ENCODE measurements at places on chromosomes 6 and 20.
A peak's percentile ranks its signal among the peaks of the same experiment; 100 is the strongest.

- DNase-seq: no peak
Observed at GRCh38 chr6:55937261-55937947, 62.0 kb upstream of the BMP5 start.

GRCh38 chr6:150116200-150116800 is 26.5 kb upstream of the PPP1R14C start:
- DNase-seq: no peak

GRCh38 chr6:33433544-33434191 is 13.8 kb downstream of the SYNGAP1 start:
- peak; percentile 38 for DNase-seq

GRCh38 chr6:144585217-144585814 is 300.2 kb downstream of the UTRN start:
- DNase-seq: peak; percentile 73

DNA sequence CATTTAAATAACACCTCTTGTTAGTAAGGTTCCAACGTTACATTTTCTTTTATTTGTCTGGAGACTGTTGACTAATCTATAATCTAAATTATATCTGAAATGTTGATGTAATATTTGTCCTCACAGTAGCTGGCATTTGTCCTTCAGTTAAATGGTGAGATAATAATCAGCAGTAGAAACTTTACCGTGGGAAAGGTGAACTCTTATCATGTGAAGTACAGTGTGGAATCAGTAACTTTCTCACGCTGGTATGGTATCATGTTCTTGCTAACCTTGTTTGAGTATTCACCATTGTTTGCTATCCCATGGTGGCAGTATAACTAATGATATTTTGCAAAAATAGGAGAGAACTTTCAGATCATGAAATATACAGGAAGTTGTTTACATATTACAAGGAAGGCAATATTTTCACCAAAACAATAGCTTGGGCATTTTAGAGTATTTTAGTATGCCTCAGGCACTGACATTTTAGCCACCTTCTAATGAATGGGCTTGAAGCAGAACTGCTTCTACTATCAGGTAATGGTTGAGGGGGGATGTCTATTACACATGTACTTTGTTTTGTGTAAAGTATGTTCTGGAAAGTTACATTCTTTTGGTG is 4.8 kb downstream of the GMNN start:
- no peak for DNase-seq

GRCh38 chr20:34863421-34863965 is 9.2 kb downstream of the GGT7 start:
- no peak for DNase-seq

DNA sequence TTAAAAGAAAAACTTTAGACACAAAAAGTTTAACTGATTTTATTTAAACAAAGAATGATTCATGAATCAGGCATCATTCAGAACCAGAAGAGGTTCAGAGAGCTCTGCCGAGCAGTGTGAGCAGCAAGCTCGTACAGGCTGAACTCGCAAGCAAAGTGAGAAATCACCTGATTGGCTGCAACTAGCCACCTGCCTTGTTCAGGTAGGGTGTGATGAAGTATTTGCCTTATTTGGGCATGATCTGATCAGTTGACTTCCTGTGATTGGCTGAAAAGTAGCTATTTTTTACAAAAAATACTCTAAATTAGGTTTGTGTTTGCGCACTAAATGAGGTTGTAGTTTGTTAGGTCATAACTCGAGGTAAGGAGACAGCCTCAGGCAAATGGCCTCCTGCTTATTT is 80.7 kb downstream of the HIVEP1 start:
- no peak for DNase-seq

DNA sequence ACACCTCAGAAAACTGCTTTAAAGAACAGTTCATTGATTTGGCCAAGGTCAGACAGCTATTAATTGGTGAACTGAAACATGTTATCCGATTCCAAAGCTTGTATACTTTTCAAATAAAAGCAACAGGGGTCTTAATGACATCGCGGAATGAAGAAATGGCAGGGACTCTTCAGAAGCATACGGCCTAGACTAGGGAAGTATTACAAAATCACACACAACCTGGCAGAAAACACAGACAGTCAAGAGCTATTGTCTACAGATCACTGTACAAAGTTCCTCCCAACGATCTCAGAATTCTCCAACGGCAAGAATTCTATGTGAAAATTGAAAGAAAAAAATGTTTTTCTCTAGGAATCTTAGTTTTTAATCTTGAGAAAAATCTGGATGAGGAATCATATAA is 105.5 kb downstream of the PTPRK start:
- DNase-seq: no peak

GRCh38 chr20:1309439-1309847 is 19.5 kb downstream of the SDCBP2 start:
- no peak for DNase-seq

GRCh38 chr6:124434421-124434820 is 527.8 kb upstream of the RNF217 start:
- DNase-seq: peak; percentile 29

GRCh38 chr6:144033816-144034735 is 26.0 kb upstream of the PLAGL1 start:
- peak; percentile 66 for DNase-seq

DNA sequence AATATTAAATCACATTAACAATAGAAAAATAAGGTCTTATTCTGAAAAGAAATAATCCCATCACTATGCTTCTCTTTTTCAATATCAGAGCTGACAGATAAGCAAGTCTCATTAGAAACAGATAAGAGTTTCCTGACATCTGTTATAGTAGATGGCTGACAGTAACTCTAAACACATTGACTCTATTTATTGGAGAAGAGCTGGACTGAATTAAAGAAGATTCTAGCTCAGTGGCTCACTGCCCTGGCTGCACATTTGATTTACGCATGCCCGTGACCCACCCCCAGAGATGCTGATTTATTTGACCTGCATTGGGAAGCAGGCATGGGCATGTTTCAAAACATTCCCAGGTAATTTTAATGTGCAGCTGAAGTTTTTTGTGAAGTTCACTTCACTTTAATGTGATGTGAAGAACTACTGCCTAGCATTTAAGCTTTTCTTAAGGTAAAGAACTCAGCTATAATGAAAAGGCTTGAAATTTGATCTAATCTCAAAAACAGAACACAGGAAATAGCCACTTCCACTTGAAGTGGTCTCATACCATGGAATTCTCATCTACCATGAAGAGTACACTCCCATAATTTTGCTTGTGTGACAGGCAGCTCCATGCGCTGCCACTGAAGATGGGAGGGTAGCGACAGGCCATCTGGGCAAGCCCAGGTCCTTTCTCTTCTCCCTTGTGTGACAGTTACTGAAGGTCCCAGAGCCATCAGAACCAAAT is 162.3 kb downstream of the TPBG start:
- no peak for DNase-seq

DNA sequence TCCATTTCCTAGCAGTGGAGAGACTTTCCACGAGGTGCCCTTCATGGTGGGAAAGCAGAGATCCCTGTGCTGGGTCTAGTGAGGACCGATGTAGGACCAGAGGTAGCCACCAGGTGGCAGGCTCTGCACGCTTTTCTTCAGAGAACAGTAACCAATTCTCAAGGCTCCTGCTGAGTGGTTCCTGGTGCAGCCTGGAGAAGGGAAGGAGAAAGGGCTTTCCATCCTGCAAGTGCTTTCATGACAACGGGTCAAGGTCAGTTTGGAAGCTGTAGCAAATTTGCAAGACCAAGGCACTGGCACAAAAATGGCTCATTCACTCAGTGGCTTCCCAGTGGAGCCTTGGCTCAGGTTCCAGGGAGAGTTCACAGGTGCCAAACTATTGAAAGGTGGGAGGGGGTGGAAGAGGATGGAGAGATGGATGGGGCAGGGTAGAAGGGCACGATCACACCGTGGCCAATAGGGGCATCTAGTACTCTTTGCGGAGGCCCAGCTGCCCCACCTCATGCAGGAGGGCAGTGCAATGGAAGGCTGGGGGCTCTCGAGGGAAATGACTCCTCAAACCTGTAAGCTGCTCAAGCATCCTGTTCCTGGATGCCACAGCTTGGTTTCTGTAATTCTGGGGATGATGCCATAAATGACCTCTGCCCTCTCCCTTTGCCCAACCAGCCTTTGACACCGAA is 25.5 kb upstream of the KCNK16 start:
- DNase-seq: peak; percentile 84

DNA sequence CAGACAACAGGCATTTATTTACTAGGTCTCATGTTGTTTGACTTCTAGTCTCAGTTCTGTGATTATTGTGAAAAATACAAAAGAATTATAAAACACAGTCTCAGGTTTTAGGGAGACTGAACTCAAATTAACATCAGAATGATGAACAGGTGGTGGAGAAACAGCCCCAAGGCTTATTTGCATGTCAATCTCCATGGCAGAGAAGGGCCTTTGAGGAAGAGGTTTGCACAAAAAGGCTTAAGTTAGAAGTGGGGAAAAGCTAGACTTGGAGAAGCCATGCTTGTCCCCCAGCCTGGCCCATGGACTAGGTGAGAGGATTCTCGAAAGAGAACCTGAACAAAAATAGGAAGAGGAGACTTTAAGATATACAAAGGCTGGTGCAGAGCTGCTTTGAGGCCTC is 183.3 kb downstream of the EDN1 start:
- no peak for DNase-seq

- DNase-seq: no peak
Observed at GRCh38 chr6:108730635-108731515, 117.3 kb upstream of the ARMC2 start.

DNA sequence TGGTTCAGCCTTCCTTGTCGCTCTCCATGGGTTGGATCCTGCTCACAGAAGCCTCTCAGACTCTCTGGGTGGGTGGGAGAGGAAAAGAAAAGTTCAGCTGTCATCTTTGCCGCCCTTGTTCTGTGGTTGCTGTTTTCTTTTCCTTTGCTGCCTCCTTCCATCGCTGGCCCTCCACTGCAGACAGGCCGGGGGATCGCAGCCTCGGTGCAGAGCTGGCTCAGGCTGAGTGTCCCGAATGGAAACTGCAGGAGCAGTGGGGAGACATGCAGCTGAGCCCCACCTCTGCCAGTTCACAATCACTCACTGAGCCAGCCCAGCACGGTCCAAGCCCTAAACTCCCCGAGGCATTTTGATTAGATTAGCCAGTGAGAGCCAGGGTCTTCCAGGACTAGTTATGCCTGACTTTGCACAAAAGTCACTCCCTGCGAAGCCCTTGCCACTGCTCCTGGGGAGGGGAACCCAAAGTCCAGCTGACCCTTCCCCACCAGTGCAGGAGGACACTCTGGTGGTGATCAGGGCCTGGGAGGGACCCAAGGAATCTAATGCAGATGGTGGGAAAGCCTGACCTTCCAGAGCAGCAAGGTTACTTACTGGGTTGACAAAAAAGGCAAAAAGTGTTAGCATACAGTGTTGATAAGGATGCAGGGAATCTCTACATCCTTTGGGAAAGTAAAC is 14.0 kb downstream of the NRN1 start:
- no peak for DNase-seq

- DNase-seq: peak; percentile 57
Observed at GRCh38 chr6:36593569-36594028, 563 bp upstream of the SRSF3 start.

- DNase-seq: peak; percentile 50
Observed at GRCh38 chr6:77463308-77463860, at the start of gene HTR1B. Gene HTR1B, minus strand, starts transcription at chr6:77463491. Its CDS starts 88 bp downstream, at chr6:77463403.

- no peak for DNase-seq
Observed at GRCh38 chr6:34909320-34909883, 20.3 kb downstream of the ANKS1A start.

DNA sequence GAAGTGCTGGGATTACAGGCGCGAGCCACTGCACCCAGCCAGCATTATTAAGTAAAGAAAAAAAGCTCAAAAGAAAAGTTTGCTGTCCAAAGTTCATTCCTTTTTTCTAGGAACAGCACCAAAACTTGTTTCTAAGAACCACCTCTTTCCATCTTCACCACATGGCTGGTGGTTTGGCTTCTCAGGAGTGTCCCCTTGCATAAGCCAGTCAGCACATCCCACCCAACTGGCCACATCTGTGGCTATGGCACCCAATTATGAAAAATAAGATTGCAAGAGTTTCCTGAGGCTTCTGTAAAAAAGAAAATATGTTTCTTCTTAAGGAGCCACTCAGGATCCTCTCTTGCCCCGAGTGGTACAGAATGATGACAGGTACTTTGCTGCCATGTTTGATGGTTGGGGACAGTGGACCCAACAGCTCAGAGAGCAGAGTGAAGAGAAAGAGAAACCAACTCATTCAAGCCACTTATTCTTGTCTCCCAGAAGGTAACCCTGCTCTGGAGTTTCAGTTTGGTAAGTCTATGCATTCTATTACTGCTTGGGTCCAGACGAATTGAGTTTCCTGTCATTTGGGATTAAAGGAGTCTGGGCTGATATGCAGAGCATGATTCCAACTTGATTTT is 65.3 kb downstream of the PSMB1 start:
- no peak for DNase-seq

GRCh38 chr6:43770372-43771209 is 580 bp downstream of the VEGFA start:
- peak; percentile 77 for DNase-seq

- DNase-seq: no peak
Observed at GRCh38 chr6:1812034-1812433, 202.3 kb downstream of the FOXC1 start.

DNA sequence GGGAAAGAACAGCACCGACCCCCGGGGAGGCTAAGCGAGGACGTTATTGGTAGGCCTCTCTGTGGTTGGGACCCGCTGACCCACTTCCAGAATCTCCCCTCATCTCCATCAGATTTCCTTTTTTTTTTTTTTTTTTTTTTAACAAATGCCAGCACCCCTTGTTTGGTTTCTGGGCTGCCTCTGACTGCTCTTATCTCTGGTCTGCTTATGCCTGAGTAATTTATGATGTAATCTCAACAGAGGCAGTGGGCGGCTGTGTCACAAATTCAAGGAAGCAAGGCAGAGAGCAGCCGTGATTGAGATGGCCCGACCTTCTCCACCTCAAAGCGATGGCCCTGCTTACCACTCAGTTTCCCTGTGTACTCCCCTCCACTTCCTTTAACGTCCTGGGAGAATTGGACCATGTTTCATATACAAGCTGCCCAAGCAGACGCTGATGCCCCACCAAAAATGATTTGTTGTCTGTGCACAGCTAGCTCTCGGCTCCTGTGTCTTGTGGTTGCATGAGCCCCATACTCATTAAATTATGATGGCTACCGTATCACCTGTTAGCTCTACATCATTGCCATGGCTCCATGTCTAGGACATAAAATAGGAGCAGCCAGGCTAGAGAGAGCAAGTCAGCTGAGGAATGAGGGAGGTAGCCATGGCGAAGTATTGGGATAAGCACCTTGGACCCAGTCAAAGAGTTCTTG is 98.1 kb downstream of the ZNF217 start:
- no peak for DNase-seq

- peak; percentile 79 for DNase-seq
Observed at GRCh38 chr6:39543095-39543494, 182.1 kb downstream of the KIF6 start.

DNA sequence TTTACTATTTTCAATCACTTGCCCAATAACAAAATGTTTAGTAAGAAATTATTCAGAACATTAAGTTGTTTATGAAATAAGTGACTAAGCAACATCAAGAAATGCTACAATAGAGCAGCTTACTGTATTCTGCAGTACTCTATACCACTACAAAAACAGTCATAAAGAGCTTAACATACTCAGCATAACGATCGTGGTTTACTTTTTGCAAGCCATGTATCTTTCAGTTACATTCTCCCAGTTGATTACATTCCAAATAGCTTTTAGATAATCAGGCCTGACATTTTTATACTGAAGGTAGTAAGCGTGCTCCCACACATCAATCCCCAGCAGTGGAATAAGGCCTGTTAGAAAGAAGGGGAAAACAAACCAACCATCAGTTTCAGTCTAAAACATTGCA is 10.7 kb downstream of the SOD2 start:
- peak; percentile 50 for DNase-seq

- DNase-seq: no peak
Observed at GRCh38 chr20:48880981-48881657, 40.4 kb upstream of the ARFGEF2 start.
